Motor neuron (in vitro differentiated cells): ENCODE measurements at places on chromosomes 2 and 18. TPM values are rescaled to one million over a fixed set of nuclear protein-coding genes. Genes with fewer than 3 reads are reported as not detected.

ANKRD44 gene
- 14.0 and 16.0 TPM in 2 replicates for total RNA-seq

GRCh38 chr2:201996679-201997314, 36.9 kb upstream of the FZD7 start:
- ATAC-seq = no peak

DNA sequence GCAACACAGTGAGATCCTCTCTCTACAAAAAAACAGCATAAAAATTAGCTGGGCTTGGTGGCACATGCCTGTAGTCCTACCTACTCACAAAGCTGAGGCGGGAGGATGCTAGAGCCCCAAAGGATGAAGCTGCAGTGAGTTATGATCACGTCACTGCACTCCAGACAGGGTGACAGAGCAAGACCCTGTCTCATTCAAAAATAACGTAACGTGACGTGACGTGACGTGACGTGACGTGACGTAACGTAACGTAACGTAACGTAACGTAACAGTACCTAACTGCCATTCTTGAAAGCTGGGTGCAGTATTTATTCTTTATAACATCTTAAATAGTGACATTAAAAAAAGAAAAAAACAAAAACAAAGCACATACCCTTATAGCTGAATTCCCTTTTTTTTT, 51.7 kb downstream of the NOL10 start:
- ATAC-seq = no peak

MOGAT1 gene
- not detected in 2 replicates for total RNA-seq

LRRTM4 gene
- total RNA-seq = 35.3 and 36.9 TPM in 2 replicates

DNA sequence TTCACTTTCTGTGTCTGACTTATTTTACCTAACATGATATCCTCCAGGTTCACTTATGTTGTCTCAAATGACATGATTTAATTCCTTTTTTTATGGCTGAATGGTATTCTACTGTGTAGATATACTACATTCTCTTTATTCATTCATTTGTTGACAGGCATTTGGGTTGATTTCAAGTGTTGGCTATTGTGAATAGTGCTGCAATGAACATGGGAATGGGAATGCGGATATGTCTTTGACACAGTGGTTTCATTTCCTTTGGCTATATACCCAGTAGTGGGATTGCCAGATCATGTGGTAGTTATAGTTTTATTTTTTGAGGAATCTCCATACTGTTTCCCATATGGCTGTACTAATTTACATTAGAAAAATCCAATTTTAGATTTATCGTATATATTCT, 195.4 kb upstream of the KLHL14 start:
- ATAC-seq = no peak

DNA sequence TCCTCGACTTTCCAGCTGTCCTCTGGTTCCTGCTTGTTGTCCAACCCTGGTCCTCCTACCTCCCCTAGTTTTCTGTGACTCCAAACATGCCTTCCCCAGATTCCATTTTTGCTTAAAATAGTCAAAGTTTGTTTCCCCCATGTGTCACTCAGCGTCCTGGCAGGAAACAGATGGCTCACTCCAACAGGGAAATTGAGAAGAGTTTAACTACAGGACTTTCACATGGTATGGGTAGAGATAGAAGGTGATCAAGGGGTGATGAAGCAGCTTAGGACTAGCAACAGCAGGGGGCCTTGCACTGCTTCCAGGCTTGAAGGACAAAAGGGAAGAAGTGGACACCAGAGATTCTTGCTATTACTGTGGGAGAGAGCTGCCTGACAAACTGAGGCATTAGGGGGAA, 6.1 kb upstream of the CUL3 start:
- ATAC-seq = no peak

SPTBN1 gene
- total RNA-seq = 124 and 139 TPM in 2 replicates

GRCh38 chr2:134275058-134275862, 21.4 kb downstream of the MGAT5 start:
- no peak for ATAC-seq

GRCh38 chr2:180709392-180710145, 270.8 kb upstream of the UBE2E3 start:
- no peak for ATAC-seq

DNA sequence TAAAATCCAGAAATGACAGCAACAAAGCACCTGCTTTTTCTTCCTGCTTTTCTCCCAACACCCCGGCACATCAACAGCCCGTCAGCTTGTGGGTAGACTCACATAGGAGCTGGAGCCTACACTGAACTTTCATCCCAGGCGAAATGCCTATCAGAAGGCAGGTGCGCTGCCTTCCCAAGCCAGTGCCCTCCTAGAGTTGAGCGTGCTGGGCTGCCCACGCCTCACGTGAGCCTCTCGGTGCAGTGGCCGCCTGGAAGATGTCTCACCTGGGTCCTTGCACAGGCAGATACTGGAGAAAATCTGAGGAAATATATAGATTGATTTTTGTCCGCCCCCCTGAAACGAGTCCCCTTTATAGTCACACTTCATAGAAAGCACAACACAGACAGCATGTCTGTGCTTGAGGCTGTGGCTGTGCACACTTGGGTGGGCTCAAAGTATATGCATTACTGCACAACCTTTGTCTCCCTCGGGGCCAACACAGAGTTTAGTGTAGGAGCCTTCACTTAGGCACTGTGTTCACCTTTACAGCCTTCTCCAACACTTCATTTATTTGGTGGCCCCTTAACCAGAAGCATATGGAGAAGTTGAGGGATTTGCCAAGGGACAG, 112.5 kb downstream of the SMAD7 start:
- ATAC-seq = no peak

GALNT3 gene
- total RNA-seq = 3.6 and 4.6 TPM in 2 replicates

UPP2 gene
- total RNA-seq = not detected in 2 replicates

DNA sequence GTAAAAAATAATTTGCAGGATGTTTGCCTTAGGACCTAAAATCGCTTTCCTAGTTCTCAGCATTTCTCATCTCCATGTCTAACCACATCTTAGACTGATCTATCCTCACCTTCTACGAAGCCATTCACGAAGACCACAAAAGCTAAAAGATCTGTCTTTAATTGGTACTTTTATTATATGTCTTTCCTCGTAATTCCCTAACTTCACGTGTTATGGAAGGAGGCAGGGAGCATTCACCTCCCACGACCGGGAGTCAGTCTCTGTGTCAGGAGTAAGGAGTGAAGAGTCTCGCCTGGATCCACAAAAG, 1.6 kb downstream of the DLGAP1 start:
- ATAC-seq = no peak

- ATAC-seq = no peak
Observed at GRCh38 chr2:158688721-158689120, 106.4 kb upstream of the DAPL1 start.

- ATAC-seq = peak; percentile 81
Observed at GRCh38 chr2:120445449-120446143, 99.7 kb downstream of the INHBB start.

- no peak for ATAC-seq
Observed at GRCh38 chr2:14927021-14927564, 294.6 kb downstream of the LRATD1 start.
